Small intestine (tissue), 16 donors: ENCODE measurements at places on chromosomes 7 and 10.

DNA sequence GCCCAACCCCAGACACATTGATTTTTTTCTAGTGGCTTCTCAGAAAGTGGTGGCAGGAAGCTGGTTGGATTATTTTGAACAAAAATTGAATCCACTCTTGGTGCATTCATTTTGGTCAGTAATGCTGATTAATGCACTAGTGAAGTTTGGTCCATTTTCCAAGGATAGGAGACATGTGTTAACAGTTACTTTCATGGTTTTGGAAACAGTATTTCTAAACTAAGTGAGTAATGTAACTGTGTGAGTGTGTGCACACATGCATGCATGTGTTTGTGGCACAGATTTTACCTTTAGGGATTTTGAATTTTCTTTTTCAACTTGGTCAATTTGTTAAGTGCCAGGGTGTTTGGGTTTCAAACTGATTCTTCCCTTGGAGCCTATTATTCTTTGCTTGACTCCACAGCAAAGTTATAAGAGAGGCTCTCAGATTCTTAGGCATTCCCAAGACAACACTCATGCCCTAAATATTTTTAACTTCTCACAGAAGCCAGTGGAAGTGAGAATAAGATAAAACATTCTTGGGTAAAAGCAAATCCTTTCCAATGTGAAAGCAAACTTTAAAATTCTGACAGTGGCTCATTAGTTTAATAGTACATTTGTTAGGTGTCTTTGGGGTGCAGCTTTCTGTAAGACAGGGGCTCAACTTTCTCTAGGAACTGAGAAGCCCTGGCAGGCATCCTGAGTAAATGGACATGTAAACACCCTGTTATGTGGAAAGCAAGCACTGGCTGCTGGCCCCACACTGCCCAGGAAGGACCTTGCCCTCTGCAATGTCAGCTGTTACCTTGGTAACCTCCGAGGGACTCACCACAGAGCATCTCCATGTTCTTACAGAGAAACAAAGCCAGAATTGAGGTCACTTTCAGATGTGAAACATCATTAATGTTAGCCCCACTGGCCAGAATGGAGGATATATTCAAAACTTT lies 68.4 kb downstream of the ASAH2B start:
- DNase-seq: peak; percentile 63

DNA sequence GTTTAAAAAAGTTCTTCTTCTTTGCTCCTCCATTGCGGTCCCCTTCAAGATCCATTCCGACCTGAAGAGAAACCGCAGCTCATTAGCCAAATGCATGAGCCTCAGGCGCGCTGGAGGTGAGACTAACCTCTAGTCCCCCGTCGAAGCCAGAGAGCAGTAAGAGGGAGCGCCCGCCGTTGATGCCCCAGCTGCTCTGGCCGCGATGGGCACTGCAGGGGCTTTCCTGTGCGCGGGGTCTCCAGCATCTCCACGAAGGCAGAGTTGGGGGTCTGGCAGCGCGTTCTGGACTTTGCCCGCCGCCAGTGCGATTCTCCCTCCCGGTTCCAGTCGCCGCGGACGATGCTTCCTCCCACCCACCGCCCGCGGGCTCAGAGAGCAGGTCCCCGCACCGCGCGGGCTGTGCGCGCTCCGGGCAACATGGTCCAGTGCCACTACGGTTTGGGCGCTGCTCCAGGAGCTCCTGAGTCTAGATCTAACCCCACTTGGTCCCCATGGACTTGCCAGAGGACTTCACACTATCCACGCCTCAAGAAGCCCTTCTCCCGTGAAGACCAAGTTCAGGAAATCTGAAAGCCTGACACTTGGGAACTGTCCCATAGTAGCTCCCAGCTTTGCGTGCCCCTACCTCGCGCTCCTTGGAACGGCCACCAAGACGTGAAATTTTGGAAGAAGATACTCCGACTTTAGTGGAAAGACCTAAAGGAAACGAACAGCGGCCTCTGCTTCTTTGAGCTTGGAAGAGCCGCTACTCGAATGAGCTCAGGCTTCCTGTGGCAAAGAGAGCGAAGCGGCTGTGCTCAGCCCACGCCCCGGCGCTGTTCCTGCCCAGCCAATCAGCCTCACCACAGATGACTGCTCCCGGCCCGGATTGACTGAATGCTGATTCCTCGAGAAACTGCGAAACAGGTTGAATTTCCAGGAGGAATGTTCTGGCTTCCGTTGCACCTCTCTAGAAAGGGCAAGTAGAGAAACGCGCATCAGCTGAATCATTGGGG lies at the start of gene ABCB1:
ABCB1 (minus strand) TSS at position 755 of the 995 bp plus-strand sequence; CDS start at position 55, 700 bp downstream.
- DNase-seq: peak; percentile 79

DNA sequence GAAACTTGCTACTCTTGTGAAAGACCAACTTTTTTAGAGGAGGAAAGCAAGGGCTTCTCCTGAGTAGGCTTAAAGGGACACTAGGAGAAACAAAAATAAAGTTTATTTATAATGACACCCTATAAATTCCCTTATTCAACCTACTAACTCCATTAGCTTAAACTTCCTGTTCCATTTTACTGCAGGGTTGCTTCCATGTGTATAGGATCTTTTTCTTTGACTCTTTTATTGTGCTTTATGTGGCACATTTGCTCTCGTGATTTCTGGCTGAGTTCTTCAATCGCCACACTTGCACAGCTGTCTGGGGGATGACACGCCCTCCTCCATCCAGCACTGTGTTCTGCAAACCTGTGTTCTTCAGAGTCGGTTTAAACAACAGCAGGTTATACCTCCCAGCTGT lies 225.7 kb upstream of the NPVF start:
- DNase-seq: no peak

DNA sequence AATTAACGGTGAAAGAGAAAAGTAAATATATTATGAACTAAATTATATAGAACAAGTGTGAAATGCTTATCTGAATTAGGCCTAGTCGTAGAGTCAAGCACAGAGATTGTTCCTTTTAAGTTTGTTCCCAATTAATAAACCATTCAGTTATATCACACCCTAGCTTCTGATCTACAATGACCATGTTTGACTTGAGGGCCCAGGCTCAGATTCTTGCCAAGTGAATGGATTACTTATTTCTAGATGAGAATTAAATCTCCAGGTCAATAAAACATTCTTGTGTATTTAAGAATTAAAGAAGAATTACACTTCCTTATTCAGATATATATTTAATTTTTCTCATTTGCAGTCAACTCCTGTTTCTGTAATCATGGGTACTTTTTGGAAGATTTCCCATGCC lies 37.4 kb upstream of the ARL4A start:
- peak; percentile 41 for DNase-seq

- no peak for DNase-seq
These were observed 48.6 kb upstream of the TES start for GRCh38 chr7:116161728-116162127.

GRCh38 chr10:90846746-90847145 lies 11.1 kb downstream of the HTR7 start:
- DNase-seq: no peak
